ENCODE measurements at places on chromosomes 1 and 21. TPM values are rescaled to one million over a fixed set of nuclear protein-coding genes. Genes with fewer than 3 reads are reported as not detected.

Gene NGF
- 12.5 TPM for total RNA-seq

Gene SPRR1B
- total RNA-seq = not detected

Gene PRAMEF15
- total RNA-seq = not detected

Gene LCE3D
- not detected for total RNA-seq

Gene HAPLN2
- not detected for total RNA-seq

Gene ARHGAP30
- not detected for total RNA-seq

DNA sequence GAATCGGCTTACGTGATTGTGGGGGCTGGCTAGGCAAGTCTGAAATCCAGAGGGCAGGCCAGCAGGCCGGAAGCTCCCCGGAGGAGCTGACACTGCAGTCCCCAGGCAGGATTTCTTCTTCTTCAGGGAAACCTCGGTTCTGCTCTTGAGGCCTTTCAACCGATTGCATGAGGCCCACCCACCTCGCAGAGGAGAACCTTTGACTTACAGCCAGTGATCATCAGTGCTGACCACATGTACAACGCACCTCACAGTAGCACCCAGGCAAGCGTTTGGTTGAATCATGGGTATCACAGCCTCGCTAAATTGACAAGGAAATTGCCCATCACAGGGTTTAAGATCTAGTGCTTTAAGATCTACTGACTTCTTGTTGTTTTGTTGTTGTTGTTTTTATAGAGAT lies 23.6 kb upstream of the GPR157 start:
- peaks cover 10% of the 10 kb centered on the region for H3K4me1 ChIP-seq
- H3K4me3 ChIP-seq = no peak overlapping the region
- no peak for DNase-seq
- H3K27ac ChIP-seq = no peak overlapping the region

DNA sequence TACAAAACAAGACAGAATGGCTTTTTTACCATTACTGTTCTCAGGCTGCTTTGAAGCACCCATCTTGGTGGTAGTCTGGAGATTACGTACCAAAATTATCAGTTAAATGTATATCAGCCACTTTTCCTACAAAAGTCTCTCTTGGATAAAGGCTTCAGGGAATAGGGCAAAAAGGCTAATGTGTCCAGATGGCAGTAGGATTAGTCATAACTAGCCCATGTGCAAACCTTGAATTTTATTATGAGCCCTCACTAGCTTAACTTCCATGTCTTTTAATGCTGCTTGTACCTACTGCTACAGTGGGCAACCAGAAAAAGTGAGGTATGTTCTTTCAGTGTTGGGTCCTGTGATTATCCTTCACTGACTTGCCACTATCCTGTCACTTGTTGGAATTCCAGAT lies 51.0 kb downstream of the PLPPR4 start:
- no peak overlapping the region for H3K4me3 ChIP-seq
- no peak overlapping the region for H3K27ac ChIP-seq
- H3K27me3 ChIP-seq = no peaks in the 10 kb centered on the region
- DNase-seq = no peak
- no peaks in the 10 kb centered on the region for H3K4me1 ChIP-seq

GRCh38 chr1:196558411-196558810 lies 49.8 kb downstream of the KCNT2 start:
- no peaks in the 10 kb centered on the region for H3K36me3 ChIP-seq
- H3K4me3 ChIP-seq = peak overlapping the region; percentile 36
- H3K27ac ChIP-seq = no peak overlapping the region

DNA sequence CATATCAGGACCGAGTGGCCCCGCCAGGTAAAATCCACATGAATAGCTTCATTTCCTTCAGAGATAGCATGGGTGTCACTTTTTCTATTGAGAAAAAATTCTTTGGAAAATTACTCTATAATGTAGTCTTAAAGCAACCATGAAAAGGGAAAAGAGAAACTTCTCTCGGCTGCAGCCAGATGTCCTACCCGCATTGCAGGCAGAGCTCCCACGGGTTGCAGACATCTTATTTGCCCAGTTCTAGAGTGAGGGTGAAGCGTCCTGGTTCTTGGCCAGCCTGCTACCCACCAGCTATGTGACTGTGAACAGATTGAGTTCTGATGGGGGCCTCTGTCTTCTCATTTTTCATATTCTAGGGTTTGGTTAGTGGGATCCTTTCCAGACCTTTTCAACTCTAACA lies 5.0 kb downstream of the ATP1B1 start:
- H3K27ac ChIP-seq = no peak overlapping the region
- peaks cover 32% of the 10 kb centered on the region for H3K4me1 ChIP-seq
- H3K36me3 ChIP-seq = peaks cover 4% of the 10 kb centered on the region
- no peak overlapping the region for H3K4me3 ChIP-seq
- no peaks in the 10 kb centered on the region for H3K27me3 ChIP-seq

GRCh38 chr1:159927849-159928431 lies 2.6 kb upstream of the TAGLN2 start:
- DNase-seq = no peak
- H3K4me1 ChIP-seq = peaks cover 4% of the 10 kb centered on the region
- H3K4me3 ChIP-seq = no peak overlapping the region

DNA sequence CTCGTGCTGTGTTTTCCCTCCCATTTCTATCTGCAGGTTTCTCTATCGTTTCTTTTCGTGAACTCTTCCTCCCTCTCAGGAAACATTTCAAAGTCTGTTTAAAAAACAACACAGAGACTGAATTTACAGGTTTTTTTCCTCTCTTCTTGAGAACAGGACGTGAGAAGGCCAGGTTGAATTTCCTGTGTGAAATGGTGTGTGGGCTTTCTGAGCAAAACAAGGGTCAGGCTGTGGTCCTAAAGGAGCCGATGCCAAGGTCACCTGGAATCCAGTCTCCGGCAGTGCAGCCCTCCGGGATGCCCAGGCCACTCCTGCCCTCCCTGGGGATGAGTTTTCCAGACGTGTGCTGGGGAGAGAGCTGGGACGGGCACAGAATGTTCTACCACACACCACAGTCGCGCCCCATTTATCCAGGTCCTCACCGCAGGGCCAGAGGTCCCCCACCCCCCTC lies 62.7 kb upstream of the RUNX3 start:
- H3K27ac ChIP-seq = no peak overlapping the region
- no peaks in the 10 kb centered on the region for H3K4me1 ChIP-seq
- H3K27me3 ChIP-seq = peaks cover 57% of the 10 kb centered on the region

DNA sequence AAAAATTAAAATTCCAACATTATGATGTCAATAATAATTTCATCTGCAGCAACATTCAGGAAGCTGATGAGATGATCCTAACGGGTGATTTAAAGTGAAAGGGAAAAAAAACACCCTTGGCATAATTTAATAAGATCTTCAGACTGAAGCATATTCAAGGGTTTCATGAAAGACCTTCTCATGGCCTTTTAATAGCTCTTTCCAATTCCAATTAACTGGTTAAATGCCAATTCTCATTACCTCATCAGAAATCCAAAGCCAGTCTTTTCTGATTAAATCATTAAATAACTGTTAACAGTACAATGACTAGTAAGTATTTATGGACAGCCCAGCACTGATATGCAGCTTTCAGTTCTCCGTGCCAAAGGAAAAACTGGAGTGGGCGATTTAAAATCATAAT lies 407.5 kb downstream of the SMYD3 start:
- no peaks in the 10 kb centered on the region for H3K27me3 ChIP-seq
- DNase-seq = no peak
- H3K4me3 ChIP-seq = no peak overlapping the region
- no peaks in the 10 kb centered on the region for H3K36me3 ChIP-seq
- H3K4me1 ChIP-seq = no peaks in the 10 kb centered on the region

DNA sequence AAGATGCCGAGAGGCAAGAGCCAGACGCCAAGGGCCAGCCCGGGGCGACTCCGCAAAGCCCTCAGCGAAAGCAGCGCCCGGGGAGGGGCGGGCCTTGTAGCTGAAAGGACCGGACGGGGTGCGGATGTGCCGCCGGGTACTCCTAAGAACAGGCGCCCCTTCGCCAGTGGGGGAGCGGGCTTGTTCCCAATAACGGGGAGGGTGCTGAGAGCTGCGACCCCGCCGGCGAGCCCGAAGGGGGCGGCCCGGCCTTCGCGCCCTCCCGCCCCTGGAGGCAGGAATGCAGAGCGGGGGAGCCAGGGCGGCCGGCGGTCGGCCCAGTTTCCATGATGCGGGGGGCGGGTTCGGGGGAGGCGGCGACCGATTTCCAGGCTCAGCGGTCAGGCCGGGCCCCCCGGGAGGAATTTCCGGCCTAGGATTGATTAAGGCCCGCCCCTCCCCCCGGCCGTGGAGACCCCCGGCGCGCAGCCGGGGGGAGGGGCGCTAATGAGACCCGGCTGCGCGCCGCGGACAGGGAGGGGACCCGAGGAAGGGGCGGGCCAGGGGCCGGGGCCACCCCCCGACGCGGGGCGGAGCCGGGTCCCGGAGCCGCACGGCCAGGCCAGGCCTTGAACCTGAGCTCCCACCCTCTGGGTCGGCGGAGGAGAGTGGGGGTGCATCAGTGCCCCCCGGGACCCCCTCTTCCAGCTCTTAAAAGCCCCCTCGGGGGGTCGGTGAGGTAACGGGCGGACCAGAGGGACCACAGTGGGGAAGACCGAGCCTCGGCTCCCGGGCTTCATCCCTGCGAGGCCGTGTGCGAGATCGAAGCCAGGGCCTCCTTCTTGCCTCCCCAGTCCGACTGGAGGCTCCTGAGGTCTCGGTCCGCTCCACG lies 898 bp upstream of the TMEM200B start:
- H3K4me3 ChIP-seq = peak overlapping the region; percentile 54
- no peaks in the 10 kb centered on the region for H3K27me3 ChIP-seq
- peak; percentile 60 for DNase-seq
- H3K4me1 ChIP-seq = peaks cover 17% of the 10 kb centered on the region
- H3K36me3 ChIP-seq = no peaks in the 10 kb centered on the region
- H3K27ac ChIP-seq = peak overlapping the region; percentile 81

- no peak for DNase-seq
- H3K4me3 ChIP-seq = no peak overlapping the region
- no peak overlapping the region for H3K27ac ChIP-seq
- no peaks in the 10 kb centered on the region for H3K36me3 ChIP-seq
- peaks cover 4% of the 10 kb centered on the region for H3K4me1 ChIP-seq
Measured at GRCh38 chr1:67846538-67846937, 13.3 kb upstream of the GNG12 start.

DNA sequence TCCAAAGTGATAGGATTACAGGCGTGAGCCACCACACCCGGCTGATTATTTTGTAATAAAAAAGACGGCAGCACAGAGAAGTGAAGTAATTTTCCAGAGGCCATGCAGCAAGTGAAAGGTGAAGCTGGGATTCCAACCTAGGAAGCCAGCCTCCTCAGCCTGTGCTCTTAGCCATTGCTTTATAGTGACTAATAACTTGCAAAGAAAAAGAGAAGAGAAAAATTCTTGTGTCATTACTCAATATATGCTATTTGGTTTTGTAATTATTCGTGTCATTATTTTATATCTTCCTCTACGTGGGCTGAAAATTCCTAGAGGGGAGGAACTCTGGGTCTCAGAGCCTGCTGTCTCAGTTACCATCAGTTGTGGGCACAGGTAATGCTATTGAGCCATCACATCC lies 1.6 kb upstream of the IER5 start:
- peaks cover 3% of the 10 kb centered on the region for H3K36me3 ChIP-seq
- peak overlapping the region; percentile 64 for H3K27ac ChIP-seq
- H3K4me3 ChIP-seq = no peak overlapping the region
- H3K27me3 ChIP-seq = no peaks in the 10 kb centered on the region
- peak; percentile 80 for DNase-seq

GRCh38 chr1:202964791-202965410 lies 2.2 kb downstream of the CYB5R1 start:
- DNase-seq = peak; percentile 79
- H3K27ac ChIP-seq = no peak overlapping the region

DNA sequence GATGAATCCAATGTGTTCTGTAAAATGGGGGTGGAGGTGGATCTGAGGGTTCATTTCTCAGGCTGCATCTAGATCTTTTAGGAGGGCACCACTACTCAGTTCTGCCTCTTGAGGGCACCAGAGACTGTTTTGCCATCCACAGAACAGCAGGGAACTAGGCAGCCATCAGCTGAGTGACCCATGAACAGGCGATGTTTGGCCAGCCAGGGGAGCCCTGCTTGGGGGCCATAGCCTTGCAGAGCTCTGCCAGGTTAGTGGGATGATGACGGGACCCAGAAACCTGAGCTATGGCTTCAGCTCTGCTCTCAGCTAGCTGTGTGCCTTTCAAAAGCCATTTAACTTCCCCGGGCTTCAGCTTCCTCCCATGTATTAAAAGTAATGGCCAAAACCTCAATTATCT lies 13.4 kb upstream of the NOS1AP start:
- H3K4me1 ChIP-seq = peaks cover 3% of the 10 kb centered on the region
- peaks cover 9% of the 10 kb centered on the region for H3K27me3 ChIP-seq
- no peaks in the 10 kb centered on the region for H3K36me3 ChIP-seq
- no peak overlapping the region for H3K4me3 ChIP-seq

DNA sequence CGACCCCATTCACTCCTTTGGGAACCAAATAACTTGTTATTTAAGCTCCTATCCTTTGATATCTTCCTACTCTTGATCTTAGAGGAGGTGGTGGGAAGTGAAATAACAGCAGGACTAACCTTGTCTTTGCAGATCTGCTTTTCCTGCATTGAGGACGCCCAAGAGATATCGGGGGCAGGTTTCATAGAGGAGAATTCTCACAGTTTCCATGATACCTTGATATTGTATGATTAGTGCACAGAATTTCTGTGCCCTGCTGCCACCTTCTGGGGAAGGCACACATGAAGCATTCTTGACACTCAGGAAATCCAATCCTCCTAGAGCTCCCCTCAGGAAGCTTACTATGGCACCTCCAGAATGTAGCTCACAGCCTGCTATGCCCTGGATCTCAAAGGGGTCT lies 1.6 kb downstream of the CD1B start:
- H3K4me3 ChIP-seq = no peak overlapping the region
- H3K27ac ChIP-seq = no peak overlapping the region
- H3K36me3 ChIP-seq = no peaks in the 10 kb centered on the region
- H3K4me1 ChIP-seq = no peaks in the 10 kb centered on the region
- DNase-seq = no peak

GRCh38 chr1:245972476-245972875 lies 534.6 kb downstream of the SMYD3 start:
- DNase-seq = no peak
- no peaks in the 10 kb centered on the region for H3K27me3 ChIP-seq
- H3K27ac ChIP-seq = no peak overlapping the region
- no peak overlapping the region for H3K4me3 ChIP-seq

DNA sequence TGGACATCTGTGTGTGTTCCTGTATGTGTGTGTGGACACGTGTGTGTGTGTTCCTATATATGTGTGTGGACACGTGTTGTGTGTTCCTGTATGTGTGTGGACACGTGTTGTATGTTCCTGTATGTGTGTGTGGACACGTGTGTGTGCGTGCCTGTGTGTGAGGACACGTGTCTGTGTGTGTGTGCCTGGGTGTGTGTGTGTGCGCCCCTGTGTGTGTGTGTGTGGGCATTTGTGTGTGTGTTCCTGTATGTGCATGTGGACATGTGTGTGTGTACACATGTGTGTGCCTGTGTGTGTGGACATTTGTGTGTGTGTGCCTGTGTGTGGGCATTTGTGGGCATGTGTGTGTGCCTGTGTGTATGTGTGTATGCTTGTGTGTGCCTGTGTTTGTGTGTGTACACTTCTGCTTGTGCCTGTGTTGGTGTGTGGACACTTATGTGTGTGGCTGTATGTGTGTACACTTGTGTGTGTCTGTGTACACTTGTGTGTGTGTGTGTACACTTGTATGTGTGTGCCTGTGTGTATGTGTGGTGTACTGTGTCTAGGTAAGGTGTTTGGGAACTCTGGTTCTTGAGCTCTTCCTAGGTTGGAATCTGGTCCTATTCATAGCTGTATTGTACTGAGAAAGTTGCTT lies 3.7 kb upstream of the IGSF21 start:
- H3K4me1 ChIP-seq = no peaks in the 10 kb centered on the region
- H3K27me3 ChIP-seq = peaks cover 25% of the 10 kb centered on the region
- no peak overlapping the region for H3K4me3 ChIP-seq
- no peak for DNase-seq
- no peak overlapping the region for H3K27ac ChIP-seq

GRCh38 chr21:38905328-38905727 lies 99.6 kb downstream of the ETS2 start:
- H3K4me1 ChIP-seq = peaks cover 7% of the 10 kb centered on the region
- H3K36me3 ChIP-seq = no peaks in the 10 kb centered on the region
- no peak overlapping the region for H3K27ac ChIP-seq

All from IMR-90 (cell line).